Pulmonary artery endothelial cell (primary cell): ENCODE measurements at places on chromosomes 6 and 20.

GRCh38 chr6:21134356-21134755 lies 459.2 kb upstream of the SOX4 start:
- no peak for DNase-seq

DNA sequence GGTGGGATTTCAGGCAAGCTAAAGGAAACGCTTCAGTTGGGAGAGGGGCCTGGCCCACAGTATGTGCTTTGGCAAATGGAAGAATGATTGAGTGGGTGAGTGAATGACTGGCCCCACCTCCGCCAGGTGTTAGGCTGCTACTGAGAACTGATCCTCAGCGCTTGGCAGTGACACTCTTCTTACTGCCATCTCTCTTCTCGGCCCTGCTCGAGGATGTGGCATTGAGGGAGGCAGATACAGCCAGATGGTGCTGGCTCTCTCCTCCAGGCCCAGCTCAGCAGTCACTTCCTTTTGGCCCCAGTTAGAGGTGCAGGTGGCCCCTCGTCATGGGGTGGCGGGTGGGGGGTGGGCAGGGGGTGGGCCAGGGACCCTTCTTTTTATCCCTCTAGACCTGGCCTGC lies 38.9 kb upstream of the KCNK5 start:
- no peak for DNase-seq

GRCh38 chr6:29757701-29758293 lies 34.6 kb downstream of the HLA-F start:
- no peak for DNase-seq

GRCh38 chr20:41654292-41654691 lies 36.1 kb upstream of the CHD6 start:
- DNase-seq: no peak

- DNase-seq: no peak
Measured at GRCh38 chr6:135052939-135053338, 1.7 kb downstream of the HBS1L start.

DNA sequence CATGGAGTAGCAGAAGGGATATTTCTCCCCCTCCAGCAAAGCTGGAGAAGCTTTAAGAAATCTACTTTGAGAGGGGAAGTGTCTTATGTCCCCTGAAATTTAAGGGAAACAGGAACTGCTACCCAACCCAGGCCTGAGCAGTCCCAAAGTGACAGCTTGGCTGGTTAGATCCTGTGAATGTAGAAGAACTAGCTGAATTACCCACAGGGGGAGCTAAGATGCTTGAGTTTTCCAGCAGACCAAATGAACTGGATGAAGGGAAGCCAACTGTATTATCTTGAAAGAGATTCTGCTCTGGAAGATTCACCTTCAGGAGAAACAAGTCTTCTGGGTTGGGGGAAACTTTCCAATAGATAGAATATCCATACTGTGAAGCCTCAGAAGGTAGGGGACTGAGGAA lies 303.3 kb upstream of the MMS22L start:
- no peak for DNase-seq

DNA sequence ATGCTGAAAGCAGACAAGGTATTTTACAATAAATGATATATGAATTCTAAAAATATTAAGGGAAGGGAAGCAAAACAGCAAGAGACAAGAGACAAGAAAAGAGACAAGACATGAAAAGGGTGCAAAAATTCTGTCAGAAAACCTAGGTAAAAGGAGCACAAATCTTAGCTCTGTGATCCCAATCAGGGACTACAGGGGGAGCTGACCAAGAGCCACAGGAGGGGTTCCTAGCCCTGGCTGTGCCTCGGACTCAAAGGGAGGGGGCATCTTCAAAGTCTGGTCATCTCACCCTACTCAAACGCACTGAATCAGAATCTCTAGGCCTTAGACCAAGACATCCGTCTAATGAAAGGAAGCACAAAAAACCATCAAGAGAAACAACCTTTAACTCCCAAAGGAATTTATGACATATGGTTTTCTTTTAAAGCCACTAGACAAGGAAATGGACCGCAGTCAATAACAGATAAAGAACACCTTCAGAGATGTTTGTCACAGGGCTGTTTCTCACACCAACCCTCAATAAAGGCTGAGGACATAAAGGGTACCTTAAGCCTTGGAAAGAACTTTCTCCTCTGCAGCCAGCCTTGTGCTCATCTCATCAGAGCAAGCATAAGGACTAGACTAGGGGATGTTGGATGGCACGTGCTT lies 130.4 kb upstream of the CDYL start:
- no peak for DNase-seq

DNA sequence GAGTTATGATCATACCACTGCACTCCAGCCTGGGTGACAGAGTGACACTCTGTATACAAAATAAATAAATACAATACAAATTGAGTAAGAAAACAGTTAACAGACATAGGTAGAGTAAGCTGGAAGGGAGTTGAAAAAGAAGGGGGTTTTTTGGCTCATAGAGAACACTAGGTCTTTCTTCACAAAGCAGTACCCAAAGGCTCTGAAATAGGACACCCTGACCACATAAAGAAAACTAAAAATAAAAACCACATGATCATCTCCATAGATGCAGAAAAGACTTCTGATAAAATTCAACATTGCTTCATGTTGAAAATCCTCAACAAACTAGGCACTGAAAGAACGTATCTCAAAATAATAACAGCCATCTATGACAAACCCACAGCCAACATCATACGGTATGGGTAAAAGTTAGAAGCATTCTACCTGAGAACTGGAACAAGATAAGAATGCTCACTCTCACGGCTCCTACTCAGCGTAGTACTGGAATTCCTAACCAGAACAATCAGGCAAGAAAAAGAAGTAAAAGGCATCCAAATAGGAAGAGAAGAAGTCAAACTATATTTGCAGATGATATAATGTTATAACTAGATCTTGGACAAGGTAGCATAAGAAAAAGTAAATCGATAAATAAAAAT lies 48.6 kb downstream of the TOMM6 start:
- no peak for DNase-seq
